WTC11 (cell line): ENCODE measurements at places on chromosomes 2 and 18. TPM values are rescaled to one million over a fixed set of nuclear protein-coding genes. Genes with fewer than 3 reads are reported as not detected.
A peak's percentile ranks its signal among the peaks of the same experiment; 100 is the strongest.

- peak within 1 kb of the TSS; percentile 86 for H3K4me3 ChIP-seq
- peak; percentile 71 for DNase-seq
- peak within 1 kb of the TSS; percentile 85 for H3K27ac ChIP-seq
- H3K36me3 ChIP-seq: peaks cover 10% of the 10 kb centered on the region
Measured at GRCh38 chr2:46471-47345, at the start of gene FAM110C. TSS of gene FAM110C (minus strand) at chr2:46505. CDS start at chr2:46385, 120 bp downstream.

GRCh38 chr2:168515502-168515901, 59.4 kb downstream of the CERS6 start:
- peaks cover 31% of the 10 kb centered on the region for H3K4me1 ChIP-seq
- H3K27me3 ChIP-seq: no peaks in the 10 kb centered on the region
- DNase-seq: no peak
- H3K27ac ChIP-seq: no peak overlapping the region

- no peaks in the 10 kb centered on the region for H3K36me3 ChIP-seq
- no peaks in the 10 kb centered on the region for H3K4me1 ChIP-seq
- DNase-seq: no peak
- H3K27ac ChIP-seq: no peak overlapping the region
- H3K27me3 ChIP-seq: no peaks in the 10 kb centered on the region
Measured at GRCh38 chr2:111642586-111643327, 241.2 kb downstream of the ANAPC1 start.

DNA sequence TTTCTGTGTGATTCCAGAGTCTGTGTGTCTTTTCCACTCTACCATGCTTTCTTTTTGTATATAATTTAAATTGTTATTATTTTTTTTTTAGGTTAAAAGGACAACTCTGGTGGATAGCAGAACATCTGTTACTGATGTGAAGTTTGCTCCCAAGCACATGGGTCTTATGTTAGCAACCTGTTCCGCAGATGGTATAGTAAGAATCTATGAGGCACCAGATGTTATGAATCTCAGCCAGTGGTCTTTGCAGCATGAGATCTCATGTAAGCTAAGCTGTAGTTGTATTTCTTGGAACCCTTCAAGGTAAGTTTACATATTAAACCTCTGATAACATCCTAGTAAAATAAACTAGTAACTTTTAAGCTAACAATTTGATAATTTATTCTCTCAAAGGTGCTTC, 15.3 kb downstream of the SEH1L start:
- H3K4me1 ChIP-seq: no peaks in the 10 kb centered on the region
- no peak for DNase-seq
- H3K27me3 ChIP-seq: no peaks in the 10 kb centered on the region
- peaks cover 57% of the 10 kb centered on the region for H3K36me3 ChIP-seq
- H3K4me3 ChIP-seq: no peak overlapping the region

- H3K27me3 ChIP-seq: peaks cover 9% of the 10 kb centered on the region; the same call in 1 of the 2 replicates
- DNase-seq: no peak
- no peaks in the 10 kb centered on the region for H3K36me3 ChIP-seq
- H3K27ac ChIP-seq: no peak overlapping the region
- H3K4me1 ChIP-seq: peaks cover 57% of the 10 kb centered on the region
Measured at GRCh38 chr2:40148334-40148733, 303.6 kb downstream of the SLC8A1 start.

DNA sequence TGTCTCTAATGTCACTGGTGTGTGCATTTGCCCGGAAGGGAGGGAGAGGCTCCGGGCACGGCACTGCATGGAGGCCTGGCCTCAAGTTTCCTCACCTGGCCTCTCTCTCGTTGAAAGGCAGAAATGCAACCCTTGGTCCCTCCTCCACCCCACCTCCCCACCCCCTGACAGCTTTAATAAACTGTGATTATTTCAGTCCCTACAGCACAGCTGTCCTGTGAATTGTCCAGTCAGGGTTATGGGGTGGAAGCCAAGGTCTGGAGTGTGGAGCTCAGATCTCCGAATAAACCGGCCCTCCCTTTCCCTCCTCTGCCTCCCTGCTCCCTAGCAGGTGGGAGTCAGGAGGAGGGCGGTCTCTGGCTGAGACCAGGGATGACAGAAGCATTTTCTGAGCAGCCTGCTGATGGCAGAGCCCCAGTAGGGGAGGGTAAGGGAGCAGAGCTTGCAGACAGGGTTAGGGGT, 199.2 kb upstream of the SMAD2 start:
- no peak for DNase-seq
- peaks cover 16% of the 10 kb centered on the region for H3K4me1 ChIP-seq
- no peak overlapping the region for H3K27ac ChIP-seq

ALPG gene
- total RNA-seq: 0.94 to 1.3 TPM (median 1.2 TPM) in 3 replicates

GRCh38 chr2:232928551-232929302, 58.7 kb downstream of the SNORC start:
- DNase-seq: peak; percentile 50
- no peaks in the 10 kb centered on the region for H3K36me3 ChIP-seq
- H3K27ac ChIP-seq: no peak overlapping the region
- H3K27me3 ChIP-seq: peaks cover 75% of the 10 kb centered on the region
- H3K4me1 ChIP-seq: peaks cover 22% of the 10 kb centered on the region
- H3K4me3 ChIP-seq: peak overlapping the region; percentile 73

DNA sequence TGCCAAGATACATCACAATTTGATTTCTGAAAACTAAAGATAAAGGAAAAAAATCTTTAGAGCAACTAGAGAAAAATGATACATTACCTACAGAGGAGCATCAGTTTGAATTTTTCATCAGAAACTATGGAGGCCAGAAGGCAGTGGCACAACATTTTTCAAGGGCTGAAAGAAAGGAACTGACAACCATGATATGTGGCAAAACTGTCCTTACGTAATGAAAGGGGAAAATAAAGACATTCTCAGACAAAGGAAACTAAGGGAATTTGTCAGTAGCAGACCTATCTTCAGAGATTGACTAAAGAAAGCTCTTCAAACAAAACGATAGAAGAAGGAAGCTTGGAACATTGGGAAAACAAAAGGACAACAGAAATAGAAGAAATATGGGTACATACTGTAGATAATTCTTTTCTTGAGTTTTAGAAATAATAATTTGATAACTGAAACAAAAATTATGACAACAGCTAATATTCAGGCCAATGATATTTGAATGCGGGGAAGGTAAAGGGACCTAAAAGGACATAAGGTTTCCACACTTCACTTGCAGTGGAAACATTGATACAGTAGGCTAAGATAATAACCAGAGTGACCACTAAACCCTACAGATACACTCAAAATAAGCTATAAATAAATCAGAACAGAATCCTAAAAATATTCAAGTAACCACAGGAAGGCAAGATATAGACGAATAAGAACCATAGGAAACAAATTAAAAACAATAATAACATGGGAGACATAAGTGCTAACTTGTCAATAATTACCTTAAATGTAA, 70.0 kb upstream of the NPAS2 start:
- no peaks in the 10 kb centered on the region for H3K4me1 ChIP-seq
- H3K36me3 ChIP-seq: no peaks in the 10 kb centered on the region
- no peak overlapping the region for H3K27ac ChIP-seq
- no peak overlapping the region for H3K4me3 ChIP-seq

GRCh38 chr2:10048501-10049171, 5.3 kb downstream of the KLF11 start:
- H3K27ac ChIP-seq: no peak overlapping the region
- H3K27me3 ChIP-seq: peaks cover 12% of the 10 kb centered on the region
- peaks cover 32% of the 10 kb centered on the region for H3K36me3 ChIP-seq
- DNase-seq: no peak
- no peak overlapping the region for H3K4me3 ChIP-seq
